ENCODE measurements at places on chromosomes 6 and 20. TPM values are rescaled to one million over a fixed set of nuclear protein-coding genes. Genes with fewer than 3 reads are reported as not detected.

Gene ERVFRD-1
- not detected for total RNA-seq

DNA sequence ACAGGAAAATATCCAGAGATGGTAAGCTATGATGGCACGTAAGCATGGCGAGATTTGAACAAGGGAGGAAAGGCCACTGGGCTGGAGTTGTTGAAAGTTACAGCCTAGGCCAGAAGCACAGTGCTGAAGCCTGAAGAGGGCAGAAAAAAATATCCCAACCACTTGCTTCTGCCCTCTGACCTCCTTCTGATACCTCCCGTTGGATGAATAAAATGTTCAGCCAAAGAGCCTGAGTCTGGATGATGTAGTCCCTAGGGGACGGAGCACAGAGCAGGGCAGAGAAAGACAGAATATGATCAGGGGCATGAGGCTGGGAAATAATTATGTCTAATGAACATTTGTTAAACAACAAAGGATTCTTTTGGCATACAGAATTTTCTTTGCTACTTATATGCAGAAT, 19.7 kb downstream of the KLHL31 start:
- no peak overlapping the region for H3K4me3 ChIP-seq
- no peaks in the 10 kb centered on the region for H3K36me3 ChIP-seq
- H3K27ac ChIP-seq = no peak overlapping the region
- DNase-seq = no peak
- H3K27me3 ChIP-seq = no peaks in the 10 kb centered on the region

Gene MPIG6B
- not detected for total RNA-seq

Gene UNC93A
- total RNA-seq = not detected

- peak overlapping the region; percentile 42 for H3K27ac ChIP-seq
- H3K36me3 ChIP-seq = no peaks in the 10 kb centered on the region
Observed at GRCh38 chr6:133964052-133964451, 11.0 kb downstream of the TBPL1 start.

- no peak for DNase-seq
- no peak overlapping the region for H3K4me3 ChIP-seq
- no peaks in the 10 kb centered on the region for H3K27me3 ChIP-seq
- H3K27ac ChIP-seq = no peak overlapping the region
Observed at GRCh38 chr6:83343121-83343520, 87.7 kb downstream of the ME1 start.

DNA sequence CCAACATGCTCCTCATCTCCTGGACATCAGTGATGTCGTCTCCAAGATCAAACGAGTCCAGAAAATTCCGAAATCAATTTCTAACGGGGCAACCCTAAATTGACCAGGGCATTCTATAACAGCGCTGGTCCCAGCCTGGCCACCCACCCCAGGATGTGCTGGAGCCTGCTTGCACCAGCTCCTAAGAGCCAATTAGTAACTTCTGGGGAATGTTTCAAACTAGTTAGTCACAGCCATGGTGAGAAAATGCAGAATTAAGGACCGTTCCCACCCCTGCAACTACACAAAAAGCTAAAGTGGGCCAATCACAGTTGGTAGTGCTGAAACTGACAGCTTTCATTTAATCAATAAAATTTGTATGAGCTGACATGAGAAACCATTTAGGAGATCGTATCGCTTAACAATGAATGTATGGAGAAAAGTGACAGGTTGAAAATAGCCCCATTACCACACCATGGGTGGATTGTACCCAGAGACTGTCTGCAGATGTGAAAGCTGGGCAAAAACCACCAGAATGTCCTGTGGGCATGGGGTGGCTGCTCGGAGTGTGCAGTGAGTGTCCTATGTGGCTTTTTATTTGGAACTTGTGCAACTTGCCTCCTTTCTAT, 165.7 kb upstream of the AFDN start:
- no peaks in the 10 kb centered on the region for H3K36me3 ChIP-seq
- peaks cover 16% of the 10 kb centered on the region for H3K4me1 ChIP-seq
- no peak overlapping the region for H3K4me3 ChIP-seq
- H3K27ac ChIP-seq = no peak overlapping the region
- no peaks in the 10 kb centered on the region for H3K27me3 ChIP-seq

Gene DPPA5
- total RNA-seq = not detected

Gene CLDN20
- total RNA-seq = not detected

Gene MAFB
- total RNA-seq = 19.5 TPM

- no peak overlapping the region for H3K4me3 ChIP-seq
- no peak overlapping the region for H3K27ac ChIP-seq
- no peaks in the 10 kb centered on the region for H3K4me1 ChIP-seq
- H3K36me3 ChIP-seq = peaks cover 19% of the 10 kb centered on the region
- DNase-seq = no peak
- no peaks in the 10 kb centered on the region for H3K27me3 ChIP-seq
Observed at GRCh38 chr20:6039766-6040165, 14.1 kb downstream of the LRRN4 start.

Gene RAD21L1
- total RNA-seq = not detected

- H3K27ac ChIP-seq = peak overlapping the region; percentile 96
- no peaks in the 10 kb centered on the region for H3K27me3 ChIP-seq
- peak; percentile 80 for DNase-seq
- no peaks in the 10 kb centered on the region for H3K36me3 ChIP-seq
Observed at GRCh38 chr6:31877125-31877650, 1.6 kb downstream of the SLC44A4 start.

DNA sequence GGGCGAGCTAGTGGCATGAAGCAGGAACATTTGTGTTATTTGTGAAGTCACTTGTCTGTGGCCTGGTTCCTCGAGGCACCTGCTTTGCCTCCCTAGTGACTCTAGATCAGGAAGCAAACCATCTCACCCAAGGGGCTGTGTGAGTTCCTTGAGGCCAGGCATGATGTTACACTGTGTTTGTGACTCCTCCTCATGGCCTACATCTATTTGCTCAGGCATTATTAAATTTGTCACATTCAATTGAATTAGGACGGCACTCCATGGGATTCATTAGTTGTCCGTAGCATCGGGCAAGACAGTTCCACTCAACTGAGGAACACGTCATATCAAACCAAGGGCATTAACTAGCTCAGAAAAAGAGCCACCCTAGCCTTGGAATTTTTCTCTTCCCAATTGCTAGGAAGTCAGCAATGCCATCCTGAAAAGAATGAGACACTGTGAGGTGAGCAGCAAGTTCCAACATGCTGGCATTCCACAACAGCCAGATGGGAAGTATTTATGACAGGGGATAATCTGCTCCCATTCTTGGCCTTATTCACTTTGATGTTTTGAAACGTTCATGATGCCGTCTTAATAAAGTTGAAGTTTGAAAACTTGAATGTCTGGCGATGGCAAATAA, 17.2 kb downstream of the TMEM200A start:
- no peaks in the 10 kb centered on the region for H3K36me3 ChIP-seq
- no peaks in the 10 kb centered on the region for H3K27me3 ChIP-seq
- DNase-seq = no peak
- no peaks in the 10 kb centered on the region for H3K4me1 ChIP-seq
- H3K27ac ChIP-seq = no peak overlapping the region

DNA sequence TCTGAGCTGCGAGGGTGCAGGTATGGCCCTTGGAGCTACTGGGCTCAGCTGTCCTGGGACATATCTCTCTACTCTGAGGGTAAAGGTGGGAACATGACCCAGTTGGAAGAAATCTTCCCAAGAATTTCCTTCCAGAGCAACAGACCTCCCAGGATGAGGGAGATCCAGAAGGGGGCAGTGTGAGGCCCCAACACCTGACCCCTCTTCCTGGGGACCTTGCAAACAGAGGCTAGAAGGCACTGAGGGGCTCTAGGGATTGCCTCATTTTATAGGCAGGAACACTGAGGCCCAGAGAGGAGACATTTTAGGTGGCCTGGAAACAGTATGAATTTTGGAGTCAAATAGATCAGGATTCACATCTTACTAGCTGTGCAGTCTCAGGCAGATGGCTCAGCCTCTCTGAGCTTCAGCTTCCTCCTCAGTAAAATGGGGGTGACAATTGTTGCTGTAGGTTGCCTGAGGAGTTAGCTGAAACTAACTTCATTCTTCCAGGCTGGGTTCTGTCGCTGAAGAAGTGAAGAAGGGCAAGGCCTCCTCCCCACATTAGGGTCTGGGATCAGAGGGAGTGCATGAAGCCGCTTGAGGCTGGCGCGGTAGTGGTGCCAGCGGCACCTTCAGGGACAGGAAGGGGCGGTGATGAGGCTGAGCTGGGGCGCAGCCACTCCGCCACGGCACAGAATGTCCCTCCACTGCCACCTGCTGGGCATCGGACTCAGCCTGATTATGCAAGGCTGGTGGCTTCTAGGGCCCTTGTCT, 11.4 kb downstream of the KCNK17 start:
- H3K36me3 ChIP-seq = no peaks in the 10 kb centered on the region
- no peaks in the 10 kb centered on the region for H3K4me1 ChIP-seq
- peak; percentile 91 for DNase-seq
- H3K4me3 ChIP-seq = no peak overlapping the region

Gene RNF5
- 212 TPM for total RNA-seq

GRCh38 chr20:31815408-31816188, 3.6 kb upstream of the MYLK2 start:
- H3K4me3 ChIP-seq = no peak overlapping the region
- H3K27me3 ChIP-seq = no peaks in the 10 kb centered on the region
- H3K27ac ChIP-seq = no peak overlapping the region
- DNase-seq = peak; percentile 18

Gene LY6G6F
- not detected for total RNA-seq

GRCh38 chr20:37415118-37416085, 69.5 kb downstream of the SRC start:
- H3K27me3 ChIP-seq = peaks cover 7% of the 10 kb centered on the region
- H3K4me3 ChIP-seq = no peak overlapping the region
- H3K27ac ChIP-seq = no peak overlapping the region
- no peak for DNase-seq
- H3K36me3 ChIP-seq = no peaks in the 10 kb centered on the region
- peaks cover 16% of the 10 kb centered on the region for H3K4me1 ChIP-seq

DNA sequence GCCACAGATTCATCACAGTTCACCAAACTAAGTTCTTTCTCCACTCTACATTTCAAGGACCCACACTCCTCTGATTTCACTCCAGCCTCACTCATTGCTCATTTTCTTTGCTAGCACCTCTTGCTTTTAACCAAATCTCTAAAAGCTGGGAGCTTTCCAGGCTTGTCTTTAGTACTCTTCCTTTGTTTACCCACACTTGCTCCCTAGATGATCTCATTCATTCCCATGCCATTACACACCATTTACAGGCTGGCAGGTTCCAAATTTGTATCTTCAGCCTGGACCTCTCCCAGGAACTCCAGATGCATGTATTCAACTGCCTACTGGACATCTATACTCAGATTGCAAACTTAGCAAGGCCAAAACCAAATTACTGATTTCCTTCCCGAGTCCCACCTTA, 5.3 kb upstream of the GUCA1B start:
- H3K27me3 ChIP-seq = no peaks in the 10 kb centered on the region
- no peak for DNase-seq
- H3K27ac ChIP-seq = peak overlapping the region; percentile 62
- H3K4me3 ChIP-seq = no peak overlapping the region
- H3K4me1 ChIP-seq = peaks cover 5% of the 10 kb centered on the region

Gene VNN1
- 0.75 TPM for total RNA-seq

Gene SAMD5
- total RNA-seq = 1.5 TPM

DNA sequence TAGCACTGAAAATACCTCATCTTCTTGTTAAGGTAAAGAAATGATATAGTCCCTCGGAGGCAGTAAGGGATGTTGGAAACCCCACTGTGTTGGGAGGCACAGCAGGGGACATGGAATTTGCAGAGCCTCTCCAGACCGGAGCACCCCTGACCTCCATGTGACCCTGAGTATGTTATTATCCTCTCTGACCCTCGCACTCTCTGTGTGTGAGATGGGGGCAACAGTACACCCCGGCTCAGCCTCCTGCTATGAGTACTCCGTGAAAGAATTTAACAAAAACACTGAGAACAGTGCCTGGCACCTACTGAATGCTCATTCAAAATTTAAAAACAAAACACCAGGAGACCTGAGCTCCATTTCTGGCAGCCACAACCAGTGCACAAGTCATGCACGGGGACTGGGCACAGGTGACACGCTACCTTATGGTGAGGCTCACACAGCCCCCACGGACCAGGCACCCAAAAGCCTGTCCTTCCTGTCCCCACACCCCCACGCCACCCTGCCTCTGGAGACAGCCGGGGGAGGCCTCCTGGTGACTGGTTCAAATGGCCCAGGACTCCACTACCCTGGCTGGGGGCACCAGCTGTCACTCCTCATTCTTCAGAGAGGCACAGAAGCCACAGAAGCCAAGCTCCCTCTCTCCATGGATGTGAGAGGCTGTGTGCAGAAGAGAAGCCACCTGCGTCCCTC, 6.1 kb downstream of the NINL start:
- peaks cover 2% of the 10 kb centered on the region for H3K27me3 ChIP-seq
- peaks cover 1% of the 10 kb centered on the region for H3K4me1 ChIP-seq
- H3K36me3 ChIP-seq = no peaks in the 10 kb centered on the region
- no peak overlapping the region for H3K4me3 ChIP-seq
- H3K27ac ChIP-seq = no peak overlapping the region

GRCh38 chr6:73742433-73742832, 46.4 kb downstream of the CD109 start:
- no peaks in the 10 kb centered on the region for H3K36me3 ChIP-seq
- DNase-seq = no peak
- no peak overlapping the region for H3K27ac ChIP-seq

- no peaks in the 10 kb centered on the region for H3K4me1 ChIP-seq
- H3K27me3 ChIP-seq = no peaks in the 10 kb centered on the region
- no peak overlapping the region for H3K4me3 ChIP-seq
- H3K36me3 ChIP-seq = no peaks in the 10 kb centered on the region
Observed at GRCh38 chr20:48904566-48905296, 16.8 kb upstream of the ARFGEF2 start.

- no peak overlapping the region for H3K27ac ChIP-seq
- no peak for DNase-seq
- no peaks in the 10 kb centered on the region for H3K36me3 ChIP-seq
- H3K4me3 ChIP-seq = no peak overlapping the region
Observed at GRCh38 chr20:51160821-51161220, 137.9 kb upstream of the KCNG1 start.

DNA sequence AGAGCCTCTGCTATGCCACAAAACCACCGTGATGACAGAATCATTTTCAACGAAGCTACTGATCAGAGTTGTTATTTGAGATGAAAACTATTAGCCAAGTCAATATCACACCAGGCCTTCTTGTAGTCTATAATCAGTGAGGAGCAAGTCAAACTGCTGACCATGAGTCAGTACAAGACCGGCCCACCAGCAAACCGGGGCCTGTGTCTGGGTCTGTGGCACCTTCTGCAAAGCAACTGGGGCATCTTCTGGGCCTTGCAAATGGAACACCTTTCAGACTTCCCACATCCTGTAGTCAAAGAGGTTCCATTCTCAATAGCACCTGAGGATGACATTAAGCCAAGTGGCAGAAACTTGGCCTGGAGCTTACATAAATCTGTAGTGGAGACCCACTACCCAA, 38.5 kb downstream of the CPXM1 start:
- H3K4me3 ChIP-seq = no peak overlapping the region
- peaks cover 25% of the 10 kb centered on the region for H3K27me3 ChIP-seq
- H3K36me3 ChIP-seq = no peaks in the 10 kb centered on the region
- no peak overlapping the region for H3K27ac ChIP-seq
- no peak for DNase-seq
- no peaks in the 10 kb centered on the region for H3K4me1 ChIP-seq
